Ammon's horn (tissue), 1 donor: ENCODE measurements at places on chromosomes 12 and 14.
A peak's percentile ranks its signal among the peaks of the same experiment; 100 is the strongest.

- DNase-seq, result no peak
These were observed 23.8 kb downstream of the CD163 start for GRCh38 chr12:7479771-7480170.

- peak; percentile 43 for DNase-seq
These were observed at the start of gene RILPL1 for GRCh38 chr12:123533672-123534643. TSS of gene RILPL1 (minus strand) at chr12:123533719. CDS start at chr12:123533482, 237 bp downstream.

GRCh38 chr14:54928216-54928615 is 25.6 kb upstream of the GCH1 start:
- DNase-seq, result no peak

DNA sequence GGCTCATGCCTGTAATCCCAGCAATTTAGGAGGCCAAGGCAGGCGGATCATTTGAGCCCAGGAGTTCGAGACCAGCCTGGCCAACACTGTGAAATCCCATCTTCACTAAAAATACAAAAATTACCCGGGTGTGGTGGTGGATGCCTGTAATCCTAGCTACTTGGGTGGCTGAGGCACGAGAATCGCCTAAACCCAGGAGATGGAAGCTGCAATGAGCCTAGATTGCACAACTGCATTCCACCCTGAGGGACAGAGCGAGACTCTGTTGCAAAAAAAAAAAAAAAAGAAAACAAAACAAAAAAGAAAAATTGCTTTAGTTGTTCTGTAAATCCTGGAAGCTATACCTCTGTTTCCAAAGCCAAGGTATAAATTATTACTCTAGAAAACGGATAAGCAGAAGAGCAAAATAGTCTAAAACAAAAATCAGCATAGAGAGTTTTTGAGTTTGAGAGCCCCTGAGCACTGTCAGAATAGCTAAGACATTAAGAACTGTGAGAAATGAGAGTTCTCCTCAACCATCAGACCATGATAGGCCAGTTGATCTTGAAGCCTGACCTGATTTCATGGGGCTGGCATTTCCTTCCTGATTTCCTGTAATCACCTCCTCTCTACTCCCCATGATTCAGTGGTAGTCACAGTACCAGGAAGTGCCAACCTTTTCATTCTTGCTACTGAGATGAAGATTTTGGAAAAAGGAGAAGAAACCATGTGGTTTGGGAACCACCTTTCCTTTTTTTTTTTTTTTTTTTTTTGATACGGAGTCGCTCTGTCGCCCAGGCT is 31.7 kb downstream of the ATP2A2 start:
- no peak for DNase-seq

GRCh38 chr14:90567991-90568390 is 171.2 kb downstream of the CALM1 start:
- peak; percentile 78 for DNase-seq

GRCh38 chr12:51793201-51793600 is 55.3 kb downstream of the FIGNL2 start:
- DNase-seq, result no peak

DNA sequence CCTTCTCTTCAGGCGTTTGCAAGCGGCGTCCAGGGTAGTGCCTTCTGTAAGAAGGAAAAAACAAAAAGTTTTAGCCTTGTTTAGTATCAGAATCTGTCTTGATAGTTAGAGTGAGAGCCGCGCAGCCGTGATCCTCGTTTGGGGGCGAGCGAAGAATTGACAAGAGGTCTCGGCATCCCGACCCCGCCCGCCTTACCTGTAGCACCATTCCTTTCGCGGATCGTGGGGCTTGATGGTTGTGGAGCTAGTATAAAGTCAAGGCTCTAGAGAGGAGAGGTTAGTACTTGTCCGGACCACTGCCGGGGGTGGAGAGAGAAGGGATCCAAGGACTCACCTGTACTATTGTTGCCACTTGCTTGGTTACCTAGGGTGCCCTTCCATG is 494 bp downstream of the TMTC3 start:
- DNase-seq, result no peak

DNA sequence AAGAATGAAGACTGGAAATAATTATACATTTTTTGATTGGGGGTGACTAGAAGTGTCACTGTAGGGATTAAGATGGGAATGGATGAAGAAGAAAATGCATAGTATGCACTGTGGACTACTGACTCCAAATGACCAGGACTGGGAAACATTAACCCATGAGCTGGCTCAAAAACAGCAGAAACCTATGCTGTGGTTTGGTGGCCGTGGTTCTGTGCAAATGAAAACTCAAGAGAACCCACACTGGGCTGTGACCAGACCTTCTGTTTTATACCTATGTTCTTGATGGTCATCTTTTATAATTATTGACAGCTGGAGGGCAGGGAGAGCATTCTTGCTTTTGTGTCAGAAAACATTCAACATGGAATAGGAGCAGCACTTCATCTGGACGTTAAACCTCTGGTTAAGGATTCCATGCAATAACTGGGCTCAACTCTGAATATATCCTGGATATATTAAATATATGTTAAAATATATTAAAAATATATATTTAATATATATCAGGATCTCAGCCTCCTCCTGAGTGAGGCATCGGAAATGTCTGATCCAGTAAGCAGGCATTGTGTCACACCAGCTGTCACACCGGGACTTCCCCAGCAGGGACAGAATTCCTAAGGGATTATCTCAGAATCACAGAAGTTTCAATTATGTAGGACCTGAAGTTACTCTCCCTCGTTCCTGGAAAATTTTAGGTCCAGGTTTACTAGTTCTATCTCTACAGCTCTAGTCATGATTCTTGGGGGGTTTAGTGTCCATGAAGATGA is 48.5 kb downstream of the BBS10 start:
- DNase-seq, result no peak

DNA sequence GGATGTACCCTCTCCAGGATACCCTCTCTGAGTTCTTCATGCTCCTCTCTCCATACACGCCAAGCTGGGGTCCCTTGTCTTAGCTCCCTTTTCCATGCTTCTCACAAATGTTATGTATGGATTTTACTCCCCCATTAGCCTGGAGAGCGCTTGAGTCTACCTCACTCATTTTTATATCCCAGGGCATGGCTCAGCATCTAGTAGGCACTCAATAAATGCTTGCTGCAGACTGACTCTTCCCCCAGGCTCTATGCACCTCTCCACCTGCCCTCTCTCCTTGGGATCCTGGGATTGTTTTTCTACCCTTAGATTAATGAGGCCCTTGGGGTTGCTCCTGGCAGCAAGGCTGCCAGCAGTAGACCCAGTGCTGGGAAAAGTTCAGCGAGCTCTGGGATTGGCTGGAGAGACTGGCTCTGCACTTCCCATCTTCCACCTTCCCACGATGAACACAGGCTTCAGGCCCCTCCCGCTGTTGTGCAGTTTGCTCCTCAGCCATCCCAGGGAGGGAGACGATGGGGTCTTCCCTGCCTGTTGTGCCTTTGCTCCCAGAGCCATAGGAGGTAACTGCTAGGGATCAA is 2.2 kb downstream of the NRIP2 start:
- DNase-seq, result no peak

- peak; percentile 69 for DNase-seq
These were observed 18.0 kb downstream of the LRRC74A start for GRCh38 chr14:76844223-76844622.

DNA sequence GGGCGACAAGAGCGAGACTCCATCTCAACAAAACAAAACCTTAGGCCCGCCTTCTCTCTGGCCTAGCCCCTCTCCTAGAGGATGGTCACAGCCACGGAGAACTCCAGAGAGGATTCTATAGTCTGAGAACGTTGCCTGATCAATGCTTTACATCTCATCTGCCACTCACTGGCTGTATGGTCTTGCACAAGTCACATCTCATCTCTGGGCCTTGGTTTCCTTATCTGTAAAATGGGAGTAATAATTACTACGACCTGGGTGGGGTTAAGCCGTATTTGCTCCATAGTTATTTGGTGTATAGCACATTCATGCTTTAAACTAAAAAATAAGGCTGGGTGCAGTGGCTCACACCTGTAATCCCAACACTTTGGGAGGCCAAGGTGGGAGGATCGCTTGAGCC is 8.5 kb downstream of the TRPV4 start:
- no peak for DNase-seq

- DNase-seq, result no peak
These were observed 11.8 kb upstream of the RCOR1 start for GRCh38 chr14:102580550-102581110.

DNA sequence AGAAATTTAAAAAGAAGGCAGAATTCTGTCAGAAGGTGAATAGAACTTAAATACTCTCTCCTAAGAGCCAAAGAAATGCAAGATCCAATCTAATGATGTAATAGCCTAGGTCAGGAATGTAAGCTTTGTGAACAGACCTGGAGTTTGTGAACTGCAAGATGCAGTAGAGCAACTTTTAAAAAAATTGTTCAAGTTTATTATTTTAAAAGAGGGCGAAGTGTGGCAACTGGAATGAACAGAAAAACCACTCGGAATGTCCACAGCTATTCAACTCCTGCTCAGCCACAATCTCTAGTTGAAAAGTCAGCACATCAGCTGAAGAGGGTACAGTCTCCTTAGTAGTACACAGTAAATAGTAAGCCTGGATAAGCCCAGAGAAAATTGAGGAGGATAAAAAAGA is 228.8 kb downstream of the PPFIA2 start:
- no peak for DNase-seq

- no peak for DNase-seq
These were observed 1.5 kb upstream of the NOXRED1 start for GRCh38 chr14:77424862-77425261.

DNA sequence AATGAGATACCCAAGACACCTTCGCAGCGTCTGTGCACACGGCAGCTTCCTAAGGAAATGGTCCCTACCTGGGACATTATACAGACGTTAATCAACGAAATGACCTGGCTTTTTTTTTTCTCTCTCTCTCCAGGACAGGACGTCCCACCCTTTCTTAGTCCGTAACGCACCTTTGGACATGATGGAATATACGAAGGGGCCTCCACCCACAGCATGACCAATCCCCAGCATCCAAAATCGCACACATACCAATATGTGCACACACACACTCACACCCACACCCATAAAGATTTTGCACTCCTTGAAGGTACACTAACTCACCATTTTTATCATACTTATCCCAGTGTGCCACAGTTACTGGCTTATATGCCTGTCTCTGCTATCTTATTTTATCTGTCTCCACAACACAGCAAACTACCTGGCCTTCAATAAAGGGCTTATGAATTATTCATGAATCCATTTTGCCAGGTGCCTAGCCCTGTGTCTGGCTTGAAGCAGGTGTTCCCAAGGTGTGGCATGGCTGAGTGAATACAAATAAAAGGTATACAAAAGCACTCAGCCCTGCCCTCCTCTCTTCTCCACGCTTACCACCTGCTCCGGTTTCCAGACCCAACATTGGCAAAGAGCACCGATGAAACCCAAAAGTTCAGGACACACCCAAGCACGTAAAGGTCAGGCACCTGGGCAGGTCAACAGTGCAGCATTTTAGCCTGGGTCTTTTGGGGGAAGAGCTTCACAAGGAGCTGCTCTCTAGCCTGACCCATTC is 2.2 kb downstream of the SCNN1A start:
- no peak for DNase-seq

- DNase-seq, result peak; percentile 91
These were observed 9.1 kb downstream of the NEMP1 start for GRCh38 chr12:57069523-57069922.

DNA sequence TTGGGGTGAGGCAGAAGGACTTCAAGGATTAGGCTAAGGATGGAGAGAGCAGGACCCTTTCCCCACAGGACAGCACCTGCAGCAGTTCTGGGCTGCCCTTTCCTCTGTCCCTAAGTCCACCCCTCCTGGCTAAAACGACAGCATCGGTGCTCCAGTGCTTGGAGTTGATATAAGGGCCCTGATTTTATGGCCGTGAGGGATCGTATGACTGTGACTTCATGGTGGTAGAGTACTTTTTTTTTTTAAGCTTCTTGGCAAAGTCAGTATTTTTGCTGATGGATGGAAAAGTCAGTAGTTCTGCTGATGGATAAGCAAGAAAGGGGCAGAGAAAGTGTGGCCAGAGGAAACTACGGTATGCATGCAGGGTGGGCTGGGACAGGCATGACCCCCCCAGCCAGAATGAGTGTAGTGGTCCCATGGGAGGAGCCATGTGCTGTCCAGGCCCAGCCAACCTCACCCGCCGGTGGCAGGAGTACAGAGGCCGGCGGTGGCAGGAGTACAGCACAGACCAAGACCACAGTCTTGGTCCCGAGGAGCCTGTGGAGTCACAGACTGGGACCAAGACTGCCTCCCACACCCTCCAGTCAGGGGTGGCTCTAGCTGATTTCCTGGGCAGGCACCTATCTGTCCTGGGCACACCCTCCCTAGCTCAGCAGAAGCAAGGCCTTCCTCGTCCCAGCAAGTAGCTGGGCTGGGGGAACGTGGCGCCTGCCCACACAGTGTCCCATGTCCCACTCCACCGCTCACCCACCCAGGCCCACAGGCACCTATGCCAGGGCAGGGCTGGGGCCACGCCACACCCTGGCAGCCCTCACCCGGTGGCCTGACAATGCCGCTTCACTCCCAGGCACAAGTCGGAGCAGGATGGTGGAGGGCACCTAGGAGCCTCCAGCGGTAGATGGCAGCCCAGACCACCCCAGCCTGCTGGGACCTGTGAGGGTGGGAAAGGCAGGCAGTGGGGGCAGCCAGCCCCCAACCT is 46.3 kb downstream of the CCDC88C start:
- no peak for DNase-seq

DNA sequence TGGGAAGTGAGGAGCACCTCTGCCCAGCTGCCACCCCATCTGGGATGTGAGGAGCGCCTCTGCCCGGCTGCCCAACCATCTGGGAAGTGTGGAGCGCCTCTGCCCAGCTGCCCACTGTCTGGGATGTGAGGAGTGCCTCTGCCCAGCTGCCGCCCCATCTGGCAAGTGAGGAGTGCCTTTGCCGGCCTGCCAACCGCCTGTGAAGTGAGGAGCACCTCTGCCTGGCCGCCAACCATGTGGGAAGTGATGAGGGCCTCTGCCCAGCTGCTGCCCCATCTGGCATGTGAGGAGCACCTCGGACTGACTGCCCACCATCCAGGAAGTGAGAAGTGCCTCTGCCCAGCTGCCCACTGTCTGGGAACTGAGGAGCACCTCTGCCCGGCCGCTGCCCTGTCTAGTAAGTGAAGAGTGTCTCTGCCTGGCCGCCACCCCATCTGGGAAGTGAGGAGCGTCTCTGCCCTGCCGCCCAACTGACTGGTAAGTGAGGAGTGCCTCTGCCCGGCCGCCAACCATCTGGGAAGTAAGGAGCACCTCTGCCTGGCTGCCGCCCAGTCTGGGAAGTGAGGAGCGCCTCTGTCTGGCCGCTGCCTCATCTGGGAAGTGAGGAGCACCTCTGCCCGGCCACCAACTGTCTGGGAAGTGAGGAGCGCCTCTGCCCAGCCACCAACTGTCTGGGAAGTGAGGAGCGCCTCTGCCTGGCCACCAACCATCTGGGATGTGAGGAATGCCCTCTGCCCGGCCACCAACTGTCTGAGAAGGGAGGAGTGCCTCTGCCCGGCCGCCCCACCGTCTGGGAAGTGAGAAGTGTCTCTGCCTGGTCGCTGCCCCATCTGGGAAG is 22.6 kb downstream of the FAR2 start:
- DNase-seq, result no peak

GRCh38 chr14:84273181-84273580 is 1256.8 kb upstream of the FLRT2 start:
- DNase-seq, result no peak

GRCh38 chr14:99548255-99548654 is 55.8 kb downstream of the CCDC85C start:
- no peak for DNase-seq

GRCh38 chr12:122875590-122876220 is 20.2 kb downstream of the VPS37B start:
- DNase-seq, result no peak
